ENCODE measurements at places on chromosomes 1 and 21.

GRCh38 chr21:26003404-26003803 lies 167.2 kb downstream of the APP start:
- DNase-seq = no peak

DNA sequence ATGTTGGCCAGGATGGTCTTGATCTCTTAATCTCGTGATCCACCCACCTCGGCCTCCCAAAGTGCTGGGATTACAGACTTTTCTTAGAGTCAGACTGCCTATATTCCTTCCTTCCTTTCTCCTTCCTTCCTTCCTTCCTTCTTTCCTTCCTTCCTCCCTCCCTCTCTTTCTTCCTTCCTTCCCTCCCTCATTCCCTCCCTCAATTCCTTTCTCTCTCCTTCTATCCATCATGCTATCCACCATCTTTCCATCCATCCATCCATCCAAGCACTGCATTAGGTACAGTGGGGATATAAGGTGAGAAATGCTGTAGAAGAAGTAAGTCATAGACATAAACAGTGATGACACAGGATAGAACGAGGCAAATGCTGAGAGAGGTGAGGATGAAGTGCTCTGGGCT lies 13.2 kb downstream of the LAMC2 start:
- no peak for DNase-seq

GRCh38 chr1:37479255-37480124 lies 5.1 kb downstream of the ZC3H12A start:
- DNase-seq = peak; percentile 70

DNA sequence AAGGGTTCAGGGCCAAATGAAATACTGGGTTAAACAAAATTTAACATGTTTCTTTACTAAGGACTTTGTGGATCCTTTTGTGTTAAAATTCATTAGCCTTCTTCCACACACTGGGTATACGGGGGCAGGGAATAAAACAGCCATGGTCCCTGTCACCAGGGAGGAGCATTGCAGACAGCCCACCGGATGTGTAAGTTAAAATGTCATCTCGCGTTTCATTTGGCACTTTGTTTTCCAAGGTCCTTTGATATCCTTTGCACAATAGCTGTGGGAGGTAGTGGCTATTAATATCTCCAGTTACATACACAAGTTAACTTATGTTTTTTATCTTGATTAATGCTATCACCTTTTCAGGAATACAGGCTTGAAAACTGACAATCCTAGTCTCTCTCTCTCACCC lies 172.7 kb downstream of the BARHL2 start:
- DNase-seq = no peak

- DNase-seq = no peak
Measured at GRCh38 chr1:3192825-3193224, 123.8 kb downstream of the PRDM16 start.

- no peak for DNase-seq
Measured at GRCh38 chr1:182444497-182444896, 5.4 kb upstream of the RGSL1 start.

- DNase-seq = peak; percentile 71
Measured at GRCh38 chr1:153945795-153946621, 510 bp downstream of the DENND4B start.

DNA sequence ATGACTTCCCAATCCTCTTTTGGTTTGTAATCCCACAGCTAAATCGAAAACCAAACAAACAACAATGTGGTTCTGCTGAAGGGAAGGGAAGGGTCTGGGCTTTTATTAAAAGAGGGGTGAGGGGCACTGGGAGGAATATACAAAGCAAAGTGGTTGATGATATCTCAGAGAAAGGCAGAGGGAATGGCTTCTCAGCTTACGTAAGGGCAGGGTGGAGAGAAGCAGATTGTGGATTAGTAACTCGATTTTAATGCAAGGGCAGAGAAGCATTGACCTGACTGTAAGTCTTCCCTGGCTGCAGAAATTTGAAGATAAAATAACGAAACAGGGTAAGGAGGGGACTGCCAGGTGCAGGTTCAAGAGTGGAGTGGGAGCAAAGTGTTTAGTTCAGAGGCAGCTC lies 438.2 kb upstream of the LRRC7 start:
- DNase-seq = no peak
